ENCODE measurements at places on chromosomes 12 and 14. TPM values are rescaled to one million over a fixed set of nuclear protein-coding genes. Genes with fewer than 3 reads are reported as not detected.

The GPRC5A gene
- 3.5 TPM for total RNA-seq

DNA sequence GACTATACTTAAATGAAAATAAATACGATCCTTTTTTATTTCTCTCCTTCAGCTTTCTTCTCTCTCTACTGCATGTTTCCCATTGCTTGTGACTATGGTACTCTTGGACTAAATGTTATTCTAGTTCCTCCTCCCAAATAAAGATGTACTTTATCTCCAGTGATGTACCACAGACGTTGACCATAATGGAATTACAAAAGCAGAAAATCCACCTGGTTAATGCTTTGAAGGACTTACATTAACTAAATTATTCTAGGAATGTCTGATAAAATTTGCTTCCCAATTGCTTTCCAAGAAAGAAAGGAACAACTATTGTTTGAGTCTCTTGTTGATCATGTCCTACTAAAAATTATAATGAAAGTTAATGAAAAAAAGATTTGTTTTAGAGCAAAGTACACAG is 71.8 kb downstream of the NTN4 start:
- H3K27ac ChIP-seq, result no peak overlapping the region
- no peak for DNase-seq
- H3K27me3 ChIP-seq, result no peaks in the 10 kb centered on the region
- H3K36me3 ChIP-seq, result no peaks in the 10 kb centered on the region
- no peak overlapping the region for H3K4me3 ChIP-seq

The LUM gene
- total RNA-seq, result 0.31 TPM

DNA sequence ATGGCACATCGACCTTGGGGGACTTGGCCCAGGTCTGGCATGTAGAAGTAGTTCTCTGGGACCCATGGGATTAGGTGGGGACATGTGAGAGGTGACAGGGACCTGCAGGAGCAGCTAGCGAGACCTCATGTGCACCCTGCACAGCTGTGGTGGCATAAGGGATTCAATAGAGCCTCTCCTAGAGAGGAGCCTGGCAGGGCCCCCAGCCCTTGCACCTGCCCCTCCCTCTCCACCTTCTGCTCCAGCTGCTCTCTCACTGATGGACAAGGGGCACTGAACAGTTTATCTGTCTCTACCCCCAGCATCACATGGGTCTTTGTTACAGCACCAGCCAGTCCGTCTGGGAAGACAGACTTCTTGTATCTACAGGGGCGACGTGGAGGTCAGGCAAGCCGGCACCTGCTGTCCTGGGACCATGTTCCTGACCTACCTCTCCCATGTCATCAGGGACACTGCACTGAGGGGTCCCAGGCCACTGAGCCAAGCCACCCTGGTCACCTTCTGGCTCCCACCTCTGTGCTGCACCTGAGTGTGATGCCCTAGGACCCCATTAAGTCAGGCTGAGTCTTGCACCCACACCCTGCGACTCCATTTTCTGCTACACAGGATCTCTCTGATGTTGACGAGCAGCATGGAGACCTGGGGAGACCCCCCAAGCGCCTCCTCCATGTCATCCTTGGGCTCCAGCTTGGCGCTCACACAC is 32.6 kb downstream of the DDX11 start:
- H3K4me1 ChIP-seq, result no peaks in the 10 kb centered on the region
- H3K4me3 ChIP-seq, result no peak overlapping the region
- no peak for DNase-seq
- no peak overlapping the region for H3K27ac ChIP-seq
- H3K36me3 ChIP-seq, result no peaks in the 10 kb centered on the region

The WNT1 gene
- not detected for total RNA-seq

The HOXC4 gene
- 11.1 TPM for total RNA-seq

DNA sequence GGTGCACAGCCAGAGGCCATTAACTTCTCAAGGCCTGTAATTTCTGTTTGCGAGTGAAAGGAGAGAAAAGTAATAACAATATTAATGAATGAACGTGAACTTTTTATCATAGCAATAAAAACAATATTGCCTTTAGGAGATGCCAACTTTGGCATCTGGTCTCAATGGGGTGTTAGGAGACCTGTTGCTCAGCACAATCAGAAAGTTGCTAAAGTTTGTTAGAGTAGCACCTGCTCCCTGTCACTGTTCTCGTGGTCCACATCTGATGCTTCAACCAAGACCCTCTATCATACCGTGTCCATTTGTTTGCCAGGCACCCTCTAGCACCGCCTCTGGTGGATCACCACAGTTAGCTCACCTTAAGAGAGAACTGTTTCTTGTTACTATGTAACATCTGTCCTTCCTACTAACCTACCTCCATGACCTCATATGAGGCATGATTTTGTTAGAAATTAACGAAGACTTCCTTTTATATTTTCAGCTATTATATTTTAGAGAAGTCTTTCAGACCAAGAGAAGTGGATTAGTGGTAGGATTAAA is 12.5 kb upstream of the CLEC4E start:
- H3K4me3 ChIP-seq, result no peak overlapping the region
- H3K36me3 ChIP-seq, result no peaks in the 10 kb centered on the region
- H3K27me3 ChIP-seq, result no peaks in the 10 kb centered on the region
- no peaks in the 10 kb centered on the region for H3K4me1 ChIP-seq

- H3K4me1 ChIP-seq, result no peaks in the 10 kb centered on the region
- no peak for DNase-seq
- H3K27me3 ChIP-seq, result no peaks in the 10 kb centered on the region
- no peak overlapping the region for H3K27ac ChIP-seq
Observed at GRCh38 chr14:31932675-31933074, 144.4 kb upstream of the ARHGAP5 start.

DNA sequence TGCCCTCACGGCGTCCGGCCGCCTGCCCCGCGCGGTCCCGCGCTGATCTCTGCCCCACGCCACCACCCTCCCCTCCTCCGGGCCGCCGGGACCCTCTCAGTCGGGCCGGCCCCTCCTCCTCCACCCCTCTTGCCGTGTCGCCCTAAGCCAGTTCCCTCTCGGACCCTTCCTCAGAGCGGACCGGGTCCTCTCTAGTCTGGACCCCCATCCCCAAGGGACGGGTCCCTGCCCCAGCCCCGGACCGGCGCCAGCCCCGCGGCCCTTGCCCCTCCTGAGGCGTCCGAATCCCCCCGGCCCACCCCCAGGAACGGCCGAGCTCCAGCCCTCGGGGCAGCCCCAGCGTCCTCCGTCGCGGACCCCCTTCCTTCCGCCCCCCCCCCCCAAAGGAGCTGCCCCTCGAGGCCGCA is 485 bp downstream of the PPP4R4 start:
- no peak for DNase-seq
- H3K27me3 ChIP-seq, result peaks cover 25% of the 10 kb centered on the region
- H3K27ac ChIP-seq, result no peak overlapping the region

- no peak overlapping the region for H3K27ac ChIP-seq
- H3K27me3 ChIP-seq, result no peaks in the 10 kb centered on the region
- no peaks in the 10 kb centered on the region for H3K36me3 ChIP-seq
- no peak overlapping the region for H3K4me3 ChIP-seq
- no peaks in the 10 kb centered on the region for H3K4me1 ChIP-seq
Observed at GRCh38 chr14:58541633-58542022, 96.1 kb upstream of the DACT1 start.
